NCI-H524 (cell line): ENCODE measurements at places on chromosomes 7 and 10.

- DNase-seq, result no peak
Measured at GRCh38 chr7:41107938-41108448, 594.9 kb downstream of the INHBA start.

GRCh38 chr10:12445701-12446334 is 96.5 kb downstream of the CAMK1D start:
- DNase-seq, result no peak

- DNase-seq, result peak; percentile 6
Measured at GRCh38 chr10:63267414-63268148, 134.5 kb downstream of the NRBF2 start.

- no peak for DNase-seq
Measured at GRCh38 chr7:70711452-70711851, 420.5 kb upstream of the GALNT17 start.

DNA sequence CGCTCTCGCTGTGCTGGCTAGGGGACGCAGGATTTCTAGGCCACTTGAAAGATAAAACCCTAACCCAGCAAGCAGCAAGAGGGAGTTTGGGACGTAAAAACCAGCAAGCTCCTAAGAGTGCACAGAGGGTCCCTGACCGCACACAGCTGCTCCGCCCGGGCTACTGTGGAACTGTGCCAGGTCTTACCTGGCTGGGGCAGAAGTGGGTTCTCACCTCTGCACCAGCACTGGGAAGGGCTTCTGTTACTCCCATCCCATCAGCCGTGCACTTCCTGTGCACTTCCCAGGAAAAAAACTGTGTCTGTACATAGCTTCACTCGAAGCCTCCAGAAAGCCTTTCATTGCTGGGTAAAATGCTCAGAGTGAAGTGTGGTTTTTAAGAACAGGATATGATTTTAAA is 45.9 kb upstream of the PTF1A start:
- no peak for DNase-seq

GRCh38 chr7:158827411-158828132 is 1.7 kb downstream of the ESYT2 start:
- DNase-seq, result no peak

DNA sequence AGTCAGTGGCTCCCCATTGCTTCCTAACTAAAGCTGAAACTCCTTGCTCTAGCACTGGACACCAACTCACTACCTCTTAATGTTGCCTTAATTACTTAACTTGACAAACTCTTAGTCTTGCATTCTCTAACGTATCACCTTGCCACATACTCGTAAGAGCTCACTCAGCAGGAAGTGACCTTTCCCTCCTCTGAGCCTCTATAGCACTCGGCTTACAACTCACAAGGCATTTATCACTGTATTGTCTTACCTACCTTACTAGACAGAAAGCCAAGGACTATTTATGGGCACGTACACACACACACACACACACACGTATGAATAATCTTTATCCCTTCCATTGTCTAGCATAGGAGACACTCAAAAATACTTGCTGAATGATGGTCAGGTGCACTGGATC is 21.2 kb downstream of the CEP41 start:
- DNase-seq, result no peak

DNA sequence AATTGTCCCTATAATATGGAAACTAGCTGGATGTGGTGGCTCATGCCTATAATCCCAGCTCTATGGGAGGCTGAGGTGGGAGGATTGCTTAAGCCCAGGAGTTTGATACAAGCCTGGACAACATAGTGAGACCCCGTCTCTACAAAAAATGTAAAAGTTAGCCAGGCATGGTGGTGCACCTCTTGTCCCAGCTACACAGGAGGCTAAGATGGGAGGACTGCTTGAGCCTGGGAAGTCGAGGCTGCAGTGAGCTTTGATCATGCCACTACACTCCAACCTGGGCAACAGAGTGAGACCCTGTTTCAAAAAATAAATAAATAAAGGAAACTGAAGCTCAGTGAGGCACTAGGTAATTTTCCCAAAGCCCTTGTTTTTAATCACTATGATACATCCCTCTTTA is 15.7 kb upstream of the ERLIN1 start:
- DNase-seq, result no peak

GRCh38 chr7:108146070-108146842 is 16.1 kb upstream of the LAMB4 start:
- DNase-seq, result peak; percentile 87

DNA sequence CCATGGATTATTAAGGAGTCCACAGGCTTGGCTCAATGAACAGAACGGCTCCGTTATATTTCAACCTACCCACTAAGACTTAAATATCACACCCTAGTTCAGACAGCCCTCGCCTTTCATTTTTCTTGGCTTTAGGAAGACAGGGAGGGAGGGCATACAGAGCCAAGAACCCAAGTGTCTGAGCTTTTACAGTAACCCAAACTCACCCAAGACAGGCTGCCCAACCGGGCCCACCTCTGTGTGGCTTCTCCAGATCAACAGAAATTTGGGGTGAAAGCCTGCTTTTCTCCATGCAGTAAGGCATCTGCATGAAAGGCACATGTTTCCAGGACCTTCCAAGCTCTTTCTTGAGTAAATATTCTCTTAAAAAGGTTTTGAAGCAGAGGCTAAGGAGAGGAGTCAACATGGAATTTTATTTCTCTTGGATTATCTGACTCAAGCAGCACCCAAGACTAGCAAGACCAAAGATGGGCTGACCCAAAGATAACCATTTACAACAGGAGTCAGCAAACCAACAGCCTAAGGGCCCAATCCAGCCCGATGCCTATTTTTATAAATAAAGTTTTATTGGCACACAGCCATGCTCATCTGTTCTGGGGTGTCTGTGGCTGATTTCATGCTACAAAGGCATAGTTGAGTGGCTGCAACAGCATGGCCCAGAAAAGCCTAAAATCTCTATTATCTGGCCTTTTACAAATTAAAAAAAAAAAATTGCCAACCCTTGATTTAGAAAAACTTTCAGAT is 90.1 kb downstream of the KCNMA1 start:
- no peak for DNase-seq

DNA sequence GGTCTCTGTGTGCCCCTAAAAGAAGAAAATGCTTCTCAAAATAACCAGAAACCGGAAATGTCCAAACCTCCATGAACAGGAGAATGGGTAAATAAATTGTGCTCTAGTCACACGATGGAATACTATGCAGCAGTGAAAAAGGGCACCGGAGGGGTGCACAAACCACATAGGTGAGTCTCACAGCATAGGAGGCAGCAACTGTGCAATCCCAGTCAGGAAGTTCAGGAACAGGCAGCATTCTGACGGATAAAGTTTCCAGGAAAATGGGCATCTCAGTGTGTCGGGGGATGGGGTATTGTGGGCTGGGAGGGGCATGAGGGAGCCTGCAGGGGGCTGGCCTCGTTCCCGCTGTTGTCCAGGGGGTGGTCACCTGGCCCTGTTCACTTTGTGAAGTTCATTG is 63.1 kb downstream of the MICALL2 start:
- no peak for DNase-seq
